ENCODE measurements at places on chromosomes 16 and 17.

DNA sequence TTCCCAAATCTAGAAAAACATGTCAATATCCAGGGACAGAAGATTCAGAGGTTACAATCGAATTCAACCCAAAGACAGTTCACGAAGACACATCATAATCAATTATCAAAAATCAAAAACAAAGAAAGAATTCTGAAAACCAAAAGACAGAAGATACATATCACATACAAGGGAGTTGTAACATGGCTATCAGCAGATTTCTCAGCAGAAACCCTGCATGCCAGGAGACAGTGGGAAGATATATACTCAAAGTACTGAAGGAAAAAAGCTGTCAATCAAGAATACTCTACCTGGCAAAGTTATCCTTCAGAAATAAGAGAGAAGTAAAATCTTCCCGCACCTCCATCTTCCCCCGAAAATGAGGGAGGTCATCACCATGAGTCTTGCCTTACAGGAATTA, 258.6 kb downstream of the CEP112 start:
- no peak for DNase-seq

DNA sequence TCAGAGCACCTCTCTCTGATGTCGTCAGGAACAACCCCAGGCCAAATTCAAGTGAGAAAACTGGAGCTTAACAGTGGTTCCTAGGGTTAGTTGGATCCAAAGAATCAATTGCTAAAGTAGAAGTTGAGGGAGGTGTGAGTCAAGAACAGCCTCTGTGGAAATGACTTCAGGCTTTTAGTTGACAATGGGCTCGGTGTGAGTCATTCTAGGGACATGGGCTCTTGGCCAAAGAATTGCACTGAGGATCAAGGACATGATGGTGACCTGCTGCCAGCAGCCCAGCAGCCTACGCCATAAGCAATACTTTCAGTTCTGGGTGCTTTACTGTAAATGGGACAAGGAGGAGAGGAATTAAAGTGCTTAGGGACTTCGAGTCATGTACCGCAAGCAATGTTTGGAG, 32.1 kb upstream of the SMURF2 start:
- no peak for DNase-seq

- DNase-seq, result no peak
Measured at GRCh38 chr17:36862116-36862920, 75.0 kb upstream of the LHX1 start.

DNA sequence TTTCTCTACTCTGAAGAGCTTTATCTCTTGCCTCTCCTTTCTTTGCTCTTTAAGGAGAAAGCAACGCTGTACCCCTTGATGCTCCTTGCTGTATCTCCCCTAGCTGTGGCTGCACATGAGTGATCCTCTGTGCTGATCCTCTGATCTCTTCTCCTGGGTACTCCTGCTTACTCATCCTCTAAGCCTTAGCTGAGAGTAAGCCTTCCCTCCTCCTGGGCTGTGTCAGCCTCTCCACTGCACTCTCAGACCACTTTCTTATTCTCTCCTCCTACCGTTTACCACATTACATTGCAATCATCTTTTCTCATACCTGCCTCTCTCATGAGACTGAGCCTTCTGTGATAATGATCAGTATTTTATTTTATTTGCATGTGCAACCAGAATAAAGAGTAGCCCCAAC, 25.1 kb downstream of the SOX9 start:
- DNase-seq, result no peak

DNA sequence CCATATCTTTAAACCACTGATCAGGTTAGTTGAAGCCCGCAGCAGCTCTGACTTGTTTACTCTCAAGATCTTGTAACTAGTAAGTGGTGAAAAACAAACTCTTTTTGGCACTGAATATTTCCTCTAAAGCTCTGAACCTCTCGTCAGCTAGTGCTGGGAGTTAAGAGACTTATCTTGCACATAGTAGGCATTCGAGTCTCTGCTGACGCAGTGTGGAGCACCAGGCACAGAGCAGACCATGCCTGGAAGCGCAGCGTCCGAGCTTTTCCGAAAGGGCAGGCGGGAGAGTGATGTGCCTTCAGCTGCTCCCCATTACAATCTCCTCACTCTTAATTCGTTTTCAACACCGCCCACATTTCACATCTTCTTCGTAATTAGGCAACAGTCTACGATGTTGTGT, 63.0 kb downstream of the SMG6 start:
- no peak for DNase-seq

DNA sequence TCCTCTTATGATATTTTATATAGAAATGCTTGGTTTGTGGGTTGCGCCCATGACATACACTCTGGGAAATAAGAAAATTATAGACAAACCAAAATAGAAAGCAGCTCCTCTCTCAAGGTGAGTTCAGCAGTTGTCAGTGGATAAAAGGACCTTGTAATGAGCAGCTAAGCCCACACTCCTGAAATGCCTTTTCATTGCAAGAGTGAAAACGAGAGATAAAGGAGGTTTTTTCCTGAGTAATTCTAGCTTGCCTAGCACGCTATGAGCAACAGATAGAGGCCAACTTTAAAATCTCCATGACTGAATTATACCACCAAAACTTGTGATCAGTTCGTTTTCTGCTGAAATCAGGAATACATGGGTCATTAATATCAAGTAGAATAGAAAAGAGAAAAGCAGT, 261.8 kb upstream of the CACNG5 start:
- DNase-seq, result no peak
